ENCODE measurements at places on chromosomes 7 and 10.

GRCh38 chr10:13767676-13768178, 181.0 kb downstream of the PRPF18 start:
- DNase-seq, result no peak

- no peak for DNase-seq
These were observed 2.2 kb upstream of the LHPP start for GRCh38 chr10:124459395-124459794.

GRCh38 chr10:102242118-102242485, 790 bp upstream of the PITX3 start:
- no peak for DNase-seq

DNA sequence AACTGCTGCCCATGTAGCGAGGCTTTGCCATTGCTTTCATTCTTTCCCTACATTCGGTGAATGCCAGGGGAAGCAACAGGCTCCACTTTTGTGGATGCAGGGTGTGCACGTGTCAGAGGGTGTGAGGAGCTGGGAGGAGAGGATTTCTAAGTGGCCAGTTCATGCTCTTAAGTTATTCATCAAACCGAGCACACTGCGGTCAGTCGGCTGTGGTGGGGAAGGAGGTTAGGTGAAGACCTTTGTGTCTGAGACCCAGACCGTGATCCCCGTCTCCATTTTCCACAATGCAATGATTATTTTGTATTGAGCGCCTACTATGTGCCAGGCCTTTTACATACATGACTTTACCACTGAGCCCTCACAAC, 438.6 kb upstream of the GALNT17 start:
- DNase-seq, result no peak

GRCh38 chr7:30721211-30721610, 30.7 kb upstream of the INMT start:
- no peak for DNase-seq

- no peak for DNase-seq
These were observed 215.2 kb downstream of the FANK1 start for GRCh38 chr10:126111516-126111915.

- no peak for DNase-seq
These were observed 54.8 kb downstream of the GPR141 start for GRCh38 chr7:37738321-37738720.

- DNase-seq, result no peak
These were observed 20.1 kb upstream of the PRKAR1B start for GRCh38 chr7:747186-747585.

DNA sequence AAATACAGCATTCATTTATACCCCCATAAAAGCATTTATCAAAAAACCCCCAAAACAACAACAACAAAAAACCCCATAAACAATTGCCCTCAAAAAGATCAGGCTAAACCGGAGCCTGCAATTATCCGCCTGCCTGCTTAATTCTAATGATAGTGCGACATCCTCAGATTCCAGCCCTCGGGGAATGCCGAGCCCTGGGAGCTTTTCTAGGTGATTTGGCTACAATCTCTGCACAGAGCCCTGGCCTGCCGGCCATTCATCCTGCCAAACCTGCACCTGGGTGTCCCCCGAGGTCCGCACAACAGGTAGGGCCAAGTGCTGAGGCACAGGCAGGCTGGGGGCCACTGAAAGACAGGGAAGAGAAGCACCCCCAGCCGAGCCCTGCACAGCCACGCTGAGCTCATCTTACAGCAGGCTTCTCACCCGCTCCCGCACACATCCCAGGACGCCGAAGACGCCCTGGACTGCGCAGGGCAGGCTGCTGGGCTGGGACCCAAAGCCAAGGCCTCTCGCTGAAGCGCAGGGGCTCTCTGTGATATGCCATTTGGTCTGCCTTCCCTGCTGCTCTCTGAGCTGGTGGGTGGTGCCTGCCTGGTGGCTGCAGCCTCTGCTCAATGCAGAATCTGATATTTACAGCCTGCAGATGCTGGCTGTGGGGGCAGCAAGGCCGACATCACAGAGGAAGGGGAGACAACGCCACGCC, 57.5 kb downstream of the CAMK2B start:
- DNase-seq, result no peak

DNA sequence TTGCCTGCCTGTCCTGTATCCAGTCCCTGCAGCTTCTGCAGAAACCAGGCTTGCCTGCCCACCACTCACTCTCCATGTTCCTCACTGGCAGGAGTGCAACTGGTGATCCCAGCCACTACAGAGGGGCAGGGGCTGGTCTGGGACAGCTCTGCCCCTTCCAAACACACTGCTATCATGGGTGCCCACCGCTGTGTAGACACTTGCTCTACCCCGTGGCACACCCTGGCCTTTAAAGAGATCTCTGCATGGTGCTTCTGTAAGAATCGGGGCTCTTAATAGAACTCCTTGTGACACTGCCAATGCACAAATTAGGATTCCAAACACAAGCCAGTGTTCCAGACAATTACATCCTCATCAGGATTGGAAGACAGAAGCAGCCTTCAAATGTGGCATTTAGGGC, 41.7 kb downstream of the C10orf90 start:
- no peak for DNase-seq

GRCh38 chr7:131109759-131110296, 217.8 kb upstream of the MKLN1 start:
- peak; percentile 69 for DNase-seq

- DNase-seq, result no peak
These were observed 102.6 kb downstream of the RGS10 start for GRCh38 chr10:119439922-119440321.
